Tongue (tissue), 3 donors: ENCODE measurements at places on chromosomes 4 and X. TPM values are rescaled to one million over a fixed set of nuclear protein-coding genes. Genes with fewer than 3 reads are reported as not detected.

DNA sequence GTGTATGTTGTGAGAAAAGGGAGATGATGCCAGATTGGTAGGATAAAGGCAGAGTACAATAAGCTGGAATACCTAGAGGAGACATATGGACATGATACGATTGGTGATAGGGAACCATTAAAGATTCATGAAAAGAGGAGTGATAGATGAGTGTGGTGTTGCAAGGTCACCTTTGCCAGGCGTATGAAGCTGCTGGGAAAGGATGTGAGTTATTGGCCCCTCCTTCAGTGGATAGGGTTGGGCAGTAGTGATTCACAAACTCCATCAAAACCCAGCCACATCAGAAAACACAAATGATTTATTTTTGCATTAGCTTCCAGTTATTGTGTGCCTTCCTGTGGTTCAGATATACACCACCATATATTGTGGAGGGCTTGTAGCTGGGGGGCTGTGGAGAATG is 34.3 kb downstream of the TMEM164 start:
- no peak for DNase-seq

GRCh38 chr4:33930497-33930896 is 2313.8 kb downstream of the ARAP2 start:
- DNase-seq: no peak

DNA sequence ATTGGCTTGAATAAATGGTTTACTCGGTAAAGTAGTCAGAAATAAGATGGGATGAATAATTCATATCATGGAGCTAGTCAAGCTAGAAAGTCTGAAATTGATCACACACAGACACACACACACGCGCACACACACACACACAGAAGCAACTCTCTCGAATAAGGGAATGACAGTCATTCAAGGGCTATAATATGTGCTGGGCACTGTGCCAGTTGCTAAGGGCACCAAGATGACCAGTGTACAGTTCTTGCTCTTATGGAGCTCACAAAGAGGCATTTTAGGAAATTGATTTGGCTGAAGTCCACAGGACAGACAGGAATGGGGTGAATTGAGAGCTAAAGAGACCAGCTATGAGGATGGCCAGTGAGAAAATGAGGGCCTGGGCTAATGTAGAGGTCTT is 34.2 kb upstream of the SH3D19 start:
- DNase-seq: peak; percentile 52

DNA sequence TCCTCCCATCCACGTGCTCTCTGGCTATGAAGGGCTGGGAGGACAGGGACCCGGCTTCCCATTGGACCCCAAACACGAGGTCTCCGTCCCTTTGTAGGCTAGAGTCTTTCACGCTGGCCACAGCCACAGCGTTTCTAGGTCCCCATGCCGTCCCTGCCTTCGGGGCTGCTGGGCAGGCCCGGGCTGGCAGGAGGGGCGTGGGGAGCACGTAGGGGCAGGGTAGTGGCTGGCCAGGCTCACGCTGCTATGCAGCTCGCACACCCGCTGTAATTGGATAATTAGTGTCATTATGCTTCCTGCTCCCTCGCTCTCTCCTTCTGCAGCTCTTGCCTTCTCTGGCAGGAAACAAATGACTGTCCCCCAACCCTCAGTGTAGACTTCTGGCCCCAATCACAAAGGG is 9.8 kb downstream of the ATP2B3 start:
- DNase-seq: no peak

- no peak for DNase-seq
These were observed 49.5 kb upstream of the HELT start for GRCh38 chr4:184968784-184969201.

DNA sequence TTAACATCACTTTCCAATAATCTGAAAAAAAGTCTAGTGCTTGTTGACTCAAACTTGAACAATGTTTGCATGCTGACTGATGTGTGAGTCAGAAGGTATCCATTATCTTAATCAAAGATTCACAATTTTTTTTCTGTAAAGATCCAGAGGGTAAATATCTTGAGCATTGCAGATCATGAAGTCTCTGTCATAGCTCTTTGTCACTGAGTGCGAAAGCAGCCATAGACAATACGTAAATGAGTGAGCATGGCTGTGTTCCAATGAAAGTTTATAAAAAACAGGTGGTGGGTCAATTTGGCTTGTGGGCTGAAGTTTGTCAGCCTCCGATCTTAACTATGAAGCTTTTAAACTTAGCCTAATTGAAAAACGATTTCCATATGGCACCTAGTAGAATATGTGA is 37.7 kb downstream of the NHS start:
- DNase-seq: no peak

Gene MAGEB10
- not detected for total RNA-seq

Gene MAOB
- total RNA-seq: 3.2 TPM

Gene IL1RAPL1
- 4.8 TPM for total RNA-seq
